ENCODE measurements at places on chromosomes 2 and 18. TPM values are rescaled to one million over a fixed set of nuclear protein-coding genes. Genes with fewer than 3 reads are reported as not detected.

DNA sequence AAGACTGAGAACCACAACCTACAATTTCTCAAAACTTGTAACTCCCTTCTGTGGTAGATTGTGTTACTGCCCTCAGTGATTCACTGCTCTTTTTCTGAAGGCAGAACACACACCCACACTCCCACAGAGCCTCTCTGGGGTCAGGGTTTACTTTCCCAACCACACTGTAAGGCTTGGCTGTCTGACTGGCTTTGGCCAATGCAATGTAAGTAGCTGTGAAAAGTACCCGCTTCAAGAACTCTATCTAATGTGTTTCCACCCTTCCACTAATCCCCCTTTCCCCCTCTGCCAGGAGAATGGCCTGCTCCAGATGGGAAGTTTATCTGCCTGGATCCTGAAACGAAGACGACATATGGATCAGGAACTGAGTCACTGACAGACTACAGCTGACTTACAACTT lies 222.7 kb downstream of the CDH2 start:
- H3K36me3 ChIP-seq = no peaks in the 10 kb centered on the region
- H3K4me3 ChIP-seq = no peak overlapping the region
- no peak for DNase-seq
- H3K27ac ChIP-seq = no peak overlapping the region
- no peaks in the 10 kb centered on the region for H3K27me3 ChIP-seq

DNA sequence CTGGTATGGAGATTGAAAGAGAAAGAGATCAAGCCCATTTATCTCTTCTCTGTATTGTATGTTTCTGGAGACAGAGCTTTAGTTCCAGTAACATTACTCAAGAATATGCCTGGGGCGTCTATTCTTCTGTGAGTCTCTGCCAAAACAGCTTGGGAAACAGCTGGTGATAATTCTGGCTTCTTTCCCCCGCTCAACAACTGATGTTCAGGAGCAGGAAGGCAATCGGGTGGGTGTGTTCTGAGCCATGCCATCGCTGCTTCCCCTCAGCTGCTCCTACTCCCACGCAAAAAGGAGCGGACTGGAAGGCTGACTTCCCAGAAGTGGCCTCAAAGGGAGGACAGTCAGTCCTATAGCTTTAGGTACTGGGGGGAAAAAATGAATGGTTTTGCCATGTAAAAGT lies 695.1 kb downstream of the PLCL1 start:
- H3K4me1 ChIP-seq = no peaks in the 10 kb centered on the region
- no peaks in the 10 kb centered on the region for H3K36me3 ChIP-seq
- H3K27ac ChIP-seq = no peak overlapping the region
- H3K4me3 ChIP-seq = no peak overlapping the region
- no peak for DNase-seq
- H3K27me3 ChIP-seq = no peaks in the 10 kb centered on the region

GRCh38 chr2:174024524-174025270 lies 59.5 kb upstream of the SP3 start:
- no peaks in the 10 kb centered on the region for H3K27me3 ChIP-seq
- H3K36me3 ChIP-seq = no peaks in the 10 kb centered on the region
- no peak for DNase-seq

GRCh38 chr18:78150590-78150989 lies 829.0 kb upstream of the SALL3 start:
- no peaks in the 10 kb centered on the region for H3K4me1 ChIP-seq
- DNase-seq = no peak
- no peaks in the 10 kb centered on the region for H3K36me3 ChIP-seq
- H3K4me3 ChIP-seq = no peak overlapping the region
- H3K27ac ChIP-seq = no peak overlapping the region

DNA sequence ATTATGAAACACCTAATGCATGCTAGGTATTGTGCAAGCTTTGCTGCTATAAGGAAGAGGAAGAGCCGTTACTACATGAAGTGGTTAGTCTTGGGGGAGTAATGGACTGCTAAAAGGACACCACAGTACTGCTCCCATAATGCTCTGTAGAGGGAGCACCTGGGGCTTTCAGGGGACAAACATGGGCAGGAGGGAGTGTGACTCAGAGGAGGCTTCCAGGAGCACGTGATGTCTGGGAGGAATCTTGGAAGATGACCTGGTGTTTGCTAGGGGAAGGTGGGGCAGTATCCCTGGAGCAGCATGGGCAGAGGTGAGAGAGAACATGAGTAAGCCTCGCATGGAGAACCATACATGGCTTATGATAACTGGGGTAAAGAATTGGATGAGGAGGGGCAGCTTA lies 18.8 kb downstream of the MAPK4 start:
- no peaks in the 10 kb centered on the region for H3K4me1 ChIP-seq
- peaks cover under 1% of the 10 kb centered on the region for H3K27me3 ChIP-seq
- no peak overlapping the region for H3K27ac ChIP-seq
- H3K4me3 ChIP-seq = no peak overlapping the region

DNA sequence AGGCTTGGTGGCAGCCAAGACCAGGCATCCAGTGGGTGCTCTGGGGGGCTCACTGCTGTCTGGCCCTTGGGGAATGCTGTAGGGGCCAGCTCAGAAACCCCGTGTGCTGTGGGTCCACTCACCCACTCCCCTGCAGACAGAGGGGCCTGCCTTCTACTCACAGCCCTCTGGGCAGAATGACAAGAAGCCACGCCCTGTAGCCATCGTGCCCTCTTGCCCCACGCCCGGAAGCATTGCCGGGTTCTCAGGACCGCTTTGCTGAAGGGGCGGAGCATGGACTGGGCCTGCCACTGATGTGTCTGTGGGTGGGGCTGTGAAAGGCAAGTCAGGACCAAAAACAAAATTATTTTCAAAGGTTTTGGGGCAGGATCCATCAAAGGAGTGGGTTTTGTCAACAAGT lies 27.8 kb downstream of the GLI2 start:
- no peak overlapping the region for H3K4me3 ChIP-seq
- no peak overlapping the region for H3K27ac ChIP-seq
- H3K36me3 ChIP-seq = no peaks in the 10 kb centered on the region
- H3K27me3 ChIP-seq = no peaks in the 10 kb centered on the region
- no peak for DNase-seq

DNA sequence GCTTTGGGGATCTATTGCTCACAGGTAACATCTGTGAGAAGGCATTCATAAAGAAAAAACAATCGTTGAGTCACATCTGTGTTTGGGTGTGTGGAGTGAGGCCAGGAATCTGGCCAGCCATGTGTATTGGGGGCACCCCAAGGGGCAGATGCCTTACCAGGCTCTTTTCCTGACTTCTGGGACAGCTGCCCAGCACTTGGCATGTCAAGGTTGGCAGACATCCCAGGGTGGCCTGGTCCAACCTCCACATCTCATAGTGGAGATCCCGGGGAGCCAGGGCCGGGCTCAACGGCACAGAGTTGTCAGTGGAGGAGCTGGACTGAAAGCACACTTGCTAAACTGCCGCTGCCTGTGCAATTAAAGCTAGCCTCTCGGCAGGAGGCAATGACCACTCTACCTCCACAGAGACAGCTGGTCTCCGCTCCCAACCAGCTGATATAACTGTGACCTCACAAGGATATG lies 75.3 kb upstream of the MGAT4A start:
- peaks cover 4% of the 10 kb centered on the region for H3K27me3 ChIP-seq
- no peaks in the 10 kb centered on the region for H3K36me3 ChIP-seq
- H3K4me3 ChIP-seq = no peak overlapping the region
- no peak for DNase-seq

DNA sequence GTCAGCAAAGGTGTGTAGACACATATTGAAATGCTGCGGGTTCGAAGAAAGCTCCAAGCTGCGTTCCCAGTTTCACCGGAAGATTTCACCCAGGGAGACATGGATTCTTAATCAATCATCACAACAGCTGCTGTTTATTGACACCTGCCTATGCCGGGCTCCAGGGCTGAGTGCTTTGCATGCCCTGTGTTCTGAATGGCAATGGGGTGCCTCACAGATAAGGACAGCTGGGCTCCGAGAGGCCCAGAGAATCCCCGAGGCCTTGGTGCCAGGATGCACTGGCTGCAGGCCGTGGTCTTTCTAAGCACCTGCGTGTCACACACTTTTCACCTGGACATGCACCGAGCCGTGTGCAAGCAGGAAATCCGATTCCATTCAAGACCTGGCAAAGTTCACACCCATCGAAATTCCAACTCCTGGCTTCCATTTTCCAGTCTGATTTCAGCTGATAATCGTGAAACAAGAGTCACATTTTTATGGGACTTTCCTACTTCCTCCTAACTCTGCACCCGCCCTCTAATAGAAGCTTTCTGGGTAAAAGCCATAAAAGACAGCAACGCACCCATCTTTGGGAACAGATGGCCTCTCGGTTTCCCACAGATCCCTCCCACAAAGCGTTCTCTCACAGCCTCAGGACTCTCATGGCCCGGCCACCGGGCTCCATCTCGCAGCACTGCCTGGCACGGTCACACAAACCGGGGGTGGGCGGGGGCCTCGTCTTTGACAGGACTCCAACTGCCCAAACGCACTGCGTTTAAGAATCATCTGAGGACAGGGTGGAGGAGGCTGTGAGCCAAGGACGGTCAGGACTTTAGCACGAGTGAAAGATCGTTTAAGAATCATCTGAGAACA lies 245.6 kb upstream of the SALL3 start:
- no peaks in the 10 kb centered on the region for H3K36me3 ChIP-seq
- no peak overlapping the region for H3K4me3 ChIP-seq
- DNase-seq = no peak

The FABP1 gene
- total RNA-seq = 0.36 TPM

DNA sequence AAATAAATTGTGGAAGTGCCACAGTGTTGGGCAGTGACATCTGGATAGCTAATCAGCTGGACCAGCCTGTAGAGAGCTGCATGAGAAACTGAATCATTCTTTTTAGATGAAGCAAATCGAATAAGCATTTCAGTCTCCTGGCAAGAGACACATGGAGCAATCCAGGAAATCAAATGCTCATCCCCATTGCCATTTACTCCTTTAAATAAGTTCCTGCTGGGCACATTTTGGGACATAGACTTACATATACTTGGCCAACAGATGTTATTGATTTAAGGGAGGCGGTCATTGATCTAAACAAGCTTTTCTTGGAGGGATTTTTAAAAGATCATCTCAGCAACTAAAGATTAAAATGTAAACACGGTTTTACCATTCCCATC lies 307.1 kb downstream of the STK39 start:
- H3K27me3 ChIP-seq = peaks cover 9% of the 10 kb centered on the region
- no peaks in the 10 kb centered on the region for H3K4me1 ChIP-seq
- H3K36me3 ChIP-seq = no peaks in the 10 kb centered on the region
- H3K27ac ChIP-seq = no peak overlapping the region
- DNase-seq = no peak

- no peak for DNase-seq
- no peaks in the 10 kb centered on the region for H3K27me3 ChIP-seq
- H3K36me3 ChIP-seq = no peaks in the 10 kb centered on the region
- no peak overlapping the region for H3K4me3 ChIP-seq
- peaks cover 50% of the 10 kb centered on the region for H3K4me1 ChIP-seq
Observed at GRCh38 chr2:163717515-163717914, 18.3 kb downstream of the FIGN start.

- H3K36me3 ChIP-seq = no peaks in the 10 kb centered on the region
- no peak for DNase-seq
- no peaks in the 10 kb centered on the region for H3K27me3 ChIP-seq
- H3K4me3 ChIP-seq = no peak overlapping the region
- H3K27ac ChIP-seq = no peak overlapping the region
- no peaks in the 10 kb centered on the region for H3K4me1 ChIP-seq
Observed at GRCh38 chr18:24095976-24096375, 42.9 kb upstream of the CABYR start.

The NDC80 gene
- 36.0 TPM for total RNA-seq

The MC5R gene
- total RNA-seq = not detected

- DNase-seq = no peak
- no peaks in the 10 kb centered on the region for H3K36me3 ChIP-seq
- H3K27ac ChIP-seq = no peak overlapping the region
- H3K4me3 ChIP-seq = no peak overlapping the region
- H3K4me1 ChIP-seq = no peaks in the 10 kb centered on the region
Observed at GRCh38 chr2:236977852-236978398, 107.8 kb upstream of the COPS8 start.

GRCh38 chr2:236370847-236371409 lies 106.7 kb upstream of the ASB18 start:
- H3K4me3 ChIP-seq = no peak overlapping the region
- H3K27me3 ChIP-seq = peaks cover 32% of the 10 kb centered on the region
- H3K4me1 ChIP-seq = no peaks in the 10 kb centered on the region
- no peaks in the 10 kb centered on the region for H3K36me3 ChIP-seq

GRCh38 chr2:212136216-212136795 lies 402.3 kb downstream of the ERBB4 start:
- H3K36me3 ChIP-seq = no peaks in the 10 kb centered on the region
- no peaks in the 10 kb centered on the region for H3K27me3 ChIP-seq
- no peak overlapping the region for H3K27ac ChIP-seq
- no peaks in the 10 kb centered on the region for H3K4me1 ChIP-seq
- DNase-seq = no peak
- no peak overlapping the region for H3K4me3 ChIP-seq

- no peaks in the 10 kb centered on the region for H3K36me3 ChIP-seq
- no peak overlapping the region for H3K4me3 ChIP-seq
- no peaks in the 10 kb centered on the region for H3K4me1 ChIP-seq
- no peak overlapping the region for H3K27ac ChIP-seq
- DNase-seq = no peak
Observed at GRCh38 chr2:52445686-52446085, 1321.9 kb upstream of the CHAC2 start.

DNA sequence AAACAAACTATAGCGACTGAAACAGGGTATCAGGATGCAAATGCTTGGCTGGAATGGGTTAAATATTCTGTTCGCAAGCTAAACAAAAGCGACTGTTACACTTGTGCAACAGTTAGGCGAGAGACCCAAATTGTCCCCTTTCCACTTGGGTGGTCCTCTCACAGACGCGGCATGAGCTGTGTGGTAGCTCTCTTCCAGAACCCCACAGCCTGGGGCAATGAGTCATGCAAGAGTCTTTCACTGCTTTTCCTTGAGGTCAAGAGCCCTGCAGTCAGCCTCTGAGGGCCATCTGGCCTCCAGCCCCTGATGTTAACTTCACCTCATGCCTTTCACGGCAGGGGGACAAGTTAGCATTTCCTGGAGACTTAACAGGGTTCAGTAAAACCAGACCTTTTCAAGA lies 25.7 kb downstream of the SULT1C4 start:
- no peaks in the 10 kb centered on the region for H3K27me3 ChIP-seq
- no peak overlapping the region for H3K4me3 ChIP-seq
- no peaks in the 10 kb centered on the region for H3K36me3 ChIP-seq
- no peaks in the 10 kb centered on the region for H3K4me1 ChIP-seq

- H3K4me1 ChIP-seq = peaks cover 19% of the 10 kb centered on the region
- no peak overlapping the region for H3K27ac ChIP-seq
- DNase-seq = no peak
Observed at GRCh38 chr2:85605406-85606115, 3.1 kb upstream of the TMEM150A start.

DNA sequence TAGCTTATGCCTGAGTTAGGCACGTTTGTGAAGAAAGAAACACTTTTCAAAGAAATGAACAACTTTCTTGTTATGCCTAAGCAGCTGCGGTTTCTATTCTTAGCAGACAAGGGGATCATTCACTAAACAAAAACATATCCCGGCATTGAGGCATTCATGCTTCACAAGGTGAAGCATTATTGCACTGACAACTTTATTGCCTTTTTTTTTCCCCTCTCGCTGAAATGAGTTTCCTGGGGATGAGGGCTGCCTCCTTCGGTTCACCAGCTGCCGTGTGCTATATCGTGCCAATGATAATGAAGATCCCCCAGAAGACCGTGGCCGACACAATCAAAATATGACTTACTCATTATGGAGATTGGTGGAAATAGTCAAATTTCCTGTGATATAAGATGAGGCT lies 288.2 kb upstream of the ST6GAL2 start:
- DNase-seq = no peak
- no peaks in the 10 kb centered on the region for H3K36me3 ChIP-seq
- H3K27me3 ChIP-seq = no peaks in the 10 kb centered on the region

The PROM2 gene
- 1.4 TPM for total RNA-seq

GRCh38 chr18:46334868-46335281 lies 230.7 kb downstream of the HAUS1 start:
- no peak for DNase-seq
- no peaks in the 10 kb centered on the region for H3K27me3 ChIP-seq
- no peaks in the 10 kb centered on the region for H3K36me3 ChIP-seq
- no peak overlapping the region for H3K27ac ChIP-seq
- no peaks in the 10 kb centered on the region for H3K4me1 ChIP-seq

Measured in Panc1 (cell line).